ENCODE measurements at places on chromosomes 7 and 10.

DNA sequence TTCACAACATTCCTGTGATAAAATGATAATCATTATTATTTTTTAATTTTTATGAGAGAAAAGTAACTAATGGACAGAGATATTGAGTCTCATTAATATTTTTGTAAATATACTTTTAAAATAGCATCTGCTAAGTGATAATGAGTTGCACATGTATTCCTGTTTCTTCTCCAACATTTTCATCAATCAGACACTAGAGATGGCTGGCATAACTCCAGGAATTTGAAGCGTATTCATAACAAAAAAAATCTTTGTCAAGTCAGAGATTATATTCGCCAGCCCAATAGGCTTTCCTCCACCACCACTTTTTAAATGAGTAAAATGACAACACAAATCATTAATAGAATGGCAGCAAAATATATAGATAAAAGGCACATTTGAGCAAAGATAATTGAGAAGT lies 524.0 kb upstream of the KCND2 start:
- DNase-seq: no peak

GRCh38 chr7:130356876-130357611 lies 12.4 kb downstream of the CPA5 start:
- no peak for DNase-seq

GRCh38 chr7:4681886-4682620 lies at the start of gene FOXK1:
TSS of gene FOXK1 (plus strand) at chr7:4682295. CDS start at chr7:4682309, 14 bp downstream.
- peak; percentile 48 for DNase-seq

- DNase-seq: no peak
These were observed 46.0 kb downstream of the ZNRF2 start for GRCh38 chr7:30330134-30331111.

GRCh38 chr10:31930023-31930751 lies 1.6 kb upstream of the ARHGAP12 start:
- no peak for DNase-seq

DNA sequence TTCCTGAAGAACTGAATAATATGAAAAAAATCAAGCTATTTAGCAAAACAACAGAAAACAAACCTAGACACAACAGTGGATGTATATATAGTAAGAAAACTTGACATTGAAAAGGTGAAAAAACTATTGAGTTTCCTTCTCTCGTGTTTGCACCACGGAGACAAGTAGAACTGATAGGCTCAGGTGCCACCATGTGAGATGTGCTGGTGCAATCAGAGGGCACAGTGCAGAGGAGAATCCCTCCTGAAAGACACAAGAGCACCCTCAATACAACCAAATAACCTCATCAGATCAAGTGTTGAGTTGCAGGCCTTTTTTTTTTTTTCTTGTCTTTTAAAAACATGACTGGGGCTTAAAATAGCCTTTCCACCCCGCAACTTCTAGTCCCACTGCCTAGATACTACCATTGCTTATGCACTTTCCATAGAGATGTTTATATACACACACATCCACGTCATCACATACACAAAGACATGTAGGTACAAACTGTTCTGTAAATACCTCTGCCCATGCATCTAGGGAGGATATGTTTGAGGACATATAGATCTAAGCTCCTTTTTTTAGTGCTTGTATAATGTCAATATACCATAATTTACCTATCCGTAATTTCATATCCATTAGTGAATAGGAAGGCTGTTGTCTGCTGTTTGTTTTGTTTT lies 54.1 kb downstream of the UBE2H start:
- no peak for DNase-seq

DNA sequence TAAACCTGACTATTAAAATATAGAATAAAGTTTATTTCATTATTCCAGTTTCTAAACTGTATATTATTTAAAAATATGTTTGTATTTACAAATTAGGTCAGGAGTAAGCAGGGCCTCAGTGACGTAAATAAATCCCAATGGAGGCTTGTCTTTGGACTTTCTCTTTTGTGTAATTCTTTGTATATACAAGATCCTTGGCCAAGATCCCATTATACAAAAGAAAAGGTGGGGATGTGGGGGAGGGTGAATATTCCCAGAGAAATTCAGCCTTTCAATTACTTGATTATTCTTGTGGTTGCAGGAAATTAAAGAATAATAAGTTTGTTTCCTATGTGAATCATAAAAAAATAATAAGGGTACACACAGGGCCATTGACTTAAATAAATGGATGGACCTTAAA lies 178.7 kb upstream of the PRPS1L1 start:
- DNase-seq: no peak

- DNase-seq: no peak
These were observed 117.4 kb upstream of the POM121L12 start for GRCh38 chr7:52917982-52918578.

Measured in NCI-H510A (cell line).